NCI-H524 treated with DMSO at 0.1 percent for 48 hours (cell line): ENCODE measurements at places on chromosomes 12 and 14.

- DNase-seq, result peak; percentile 50
These were observed 858 bp upstream of the KCNA1 start for GRCh38 chr12:4908684-4909409.

GRCh38 chr12:31481415-31481814 is 109.5 kb downstream of the DENND5B start:
- no peak for DNase-seq

DNA sequence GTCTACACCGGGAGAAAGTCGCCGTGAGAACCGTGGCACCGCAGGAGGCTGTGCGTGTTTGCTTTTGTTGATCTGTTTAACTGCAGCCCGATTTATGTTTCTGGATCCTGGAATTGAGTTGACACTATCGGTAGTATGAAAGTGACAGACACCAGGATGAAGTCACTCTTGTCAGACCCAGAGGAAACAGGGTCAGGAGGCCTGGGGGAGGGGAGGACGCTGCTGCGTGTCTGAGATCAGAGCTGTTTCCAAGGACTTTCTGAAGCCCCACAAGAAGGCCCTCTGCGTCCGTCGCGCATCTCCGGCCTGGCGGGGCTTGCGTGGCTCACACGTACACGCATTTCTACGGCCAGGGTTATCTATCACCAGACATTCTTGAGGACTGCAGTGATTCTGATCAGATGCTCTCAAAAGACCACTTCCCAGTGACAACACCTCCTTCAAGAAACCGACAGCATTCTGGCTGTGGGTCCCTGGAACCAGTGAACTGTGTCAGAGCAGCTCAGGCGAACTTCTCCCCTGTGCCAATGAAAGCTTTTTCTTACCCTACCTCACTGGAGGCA is 263.4 kb downstream of the ADGRD1 start:
- DNase-seq, result no peak

DNA sequence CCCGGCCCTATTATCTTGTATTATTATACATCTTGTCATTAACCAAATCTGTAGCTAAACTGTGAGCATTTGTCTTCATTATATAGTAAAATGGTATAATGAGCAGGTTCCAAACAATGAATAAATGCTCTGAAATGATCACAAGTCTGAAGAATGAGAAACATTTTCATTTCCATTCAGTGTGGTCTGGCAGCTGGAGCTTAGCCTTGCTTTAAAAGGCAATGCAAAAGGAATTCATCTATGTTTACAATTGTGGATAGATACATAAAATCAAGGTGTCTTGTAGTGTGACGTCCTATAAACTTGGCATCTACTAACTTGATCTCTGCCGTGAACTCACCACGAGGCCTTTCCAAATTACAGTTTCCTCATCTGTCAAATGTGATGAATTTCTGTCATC is 168.3 kb downstream of the RMST start:
- no peak for DNase-seq

GRCh38 chr12:14239350-14239934 is 126.0 kb upstream of the ATF7IP start:
- DNase-seq, result no peak

- DNase-seq, result no peak
These were observed 1367.5 kb downstream of the AACS start for GRCh38 chr12:126432780-126433179.

DNA sequence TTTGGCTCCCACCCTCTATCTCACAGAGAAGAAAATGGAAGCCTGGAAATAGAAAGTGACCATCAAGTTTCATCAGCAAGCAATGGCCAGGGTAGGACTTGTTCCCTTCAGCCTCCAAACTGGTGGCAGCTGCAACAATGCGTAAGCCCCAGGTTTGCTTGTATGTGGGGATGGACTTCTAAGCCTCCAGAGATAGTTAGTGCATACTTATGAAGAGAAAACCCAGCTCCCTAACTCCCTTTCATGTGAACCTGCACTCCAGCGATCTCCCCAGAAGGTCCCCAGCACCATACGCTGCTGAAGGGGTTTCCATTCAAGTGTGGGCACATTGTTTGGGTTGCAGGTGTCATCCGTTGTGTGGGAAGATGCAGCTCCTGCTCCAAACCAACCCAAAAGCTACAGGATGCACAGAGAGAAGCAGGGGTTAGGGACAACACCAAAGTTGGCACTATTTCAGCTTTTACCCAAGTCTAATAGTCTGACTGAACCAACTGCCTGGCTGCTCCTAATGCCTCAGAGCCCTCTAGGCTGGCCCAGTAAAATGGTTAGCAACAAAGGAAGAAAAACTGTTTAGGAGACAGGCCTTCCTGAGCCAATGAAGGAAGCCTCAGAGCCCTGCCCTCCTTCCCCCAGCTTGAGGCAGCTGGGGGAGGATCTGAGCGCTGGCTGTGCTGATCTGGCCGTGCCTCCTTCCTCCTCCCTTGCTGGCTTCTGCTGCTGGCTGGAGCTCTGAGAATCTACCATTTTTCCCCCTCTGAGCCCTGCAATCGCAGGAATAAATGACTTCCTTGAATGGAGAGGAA is 12.3 kb downstream of the ZFP36L1 start:
- DNase-seq, result no peak
